Stromal cell of bone marrow (primary cell): ENCODE measurements at places on chromosomes 11 and 22.

- DNase-seq, result no peak
These were observed 71.3 kb upstream of the PARVG start for GRCh38 chr22:44109416-44109815.

DNA sequence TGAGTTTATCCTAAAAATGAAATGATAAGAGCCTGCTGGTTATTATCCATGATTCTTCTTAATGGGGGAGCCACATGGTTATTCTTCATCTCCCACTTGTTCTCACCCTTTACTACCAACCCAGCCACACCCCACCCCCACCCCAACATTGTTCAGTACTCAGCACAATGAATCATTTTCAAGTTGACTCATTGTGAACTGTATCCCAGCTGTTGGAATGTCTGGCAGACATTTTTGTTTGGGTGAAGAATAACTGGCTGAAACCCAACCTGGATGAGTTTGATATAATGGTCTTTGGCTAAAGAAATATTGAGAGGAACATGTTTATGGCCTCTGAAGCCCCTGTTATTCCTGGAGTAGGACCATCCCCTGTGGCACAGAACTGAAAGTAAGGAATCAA, 136.2 kb downstream of the ELP4 start:
- DNase-seq, result peak; percentile 83

- DNase-seq, result no peak
These were observed 65.5 kb downstream of the ARHGAP42 start for GRCh38 chr11:100752371-100753171.

GRCh38 chr11:88300888-88301487, 36.5 kb downstream of the CTSC start:
- no peak for DNase-seq

DNA sequence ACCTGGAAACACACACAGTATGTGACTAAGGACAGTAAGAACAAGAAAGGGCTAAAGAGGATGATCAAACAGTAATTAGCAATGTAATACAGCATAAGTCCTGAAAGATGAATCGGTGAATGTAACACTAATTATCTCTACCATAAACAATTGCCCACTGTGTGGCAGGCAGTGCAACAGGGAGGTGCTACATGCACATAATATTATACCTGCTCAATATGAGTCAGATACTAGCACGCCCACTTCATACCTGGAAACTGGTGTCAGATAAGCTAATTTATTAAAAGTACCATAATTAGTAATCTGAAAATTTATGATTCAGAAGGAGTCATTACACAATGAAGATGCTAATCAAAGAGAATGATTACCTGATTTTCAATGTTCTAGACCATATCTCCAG, 14.9 kb downstream of the CASP12 start:
- DNase-seq, result no peak

DNA sequence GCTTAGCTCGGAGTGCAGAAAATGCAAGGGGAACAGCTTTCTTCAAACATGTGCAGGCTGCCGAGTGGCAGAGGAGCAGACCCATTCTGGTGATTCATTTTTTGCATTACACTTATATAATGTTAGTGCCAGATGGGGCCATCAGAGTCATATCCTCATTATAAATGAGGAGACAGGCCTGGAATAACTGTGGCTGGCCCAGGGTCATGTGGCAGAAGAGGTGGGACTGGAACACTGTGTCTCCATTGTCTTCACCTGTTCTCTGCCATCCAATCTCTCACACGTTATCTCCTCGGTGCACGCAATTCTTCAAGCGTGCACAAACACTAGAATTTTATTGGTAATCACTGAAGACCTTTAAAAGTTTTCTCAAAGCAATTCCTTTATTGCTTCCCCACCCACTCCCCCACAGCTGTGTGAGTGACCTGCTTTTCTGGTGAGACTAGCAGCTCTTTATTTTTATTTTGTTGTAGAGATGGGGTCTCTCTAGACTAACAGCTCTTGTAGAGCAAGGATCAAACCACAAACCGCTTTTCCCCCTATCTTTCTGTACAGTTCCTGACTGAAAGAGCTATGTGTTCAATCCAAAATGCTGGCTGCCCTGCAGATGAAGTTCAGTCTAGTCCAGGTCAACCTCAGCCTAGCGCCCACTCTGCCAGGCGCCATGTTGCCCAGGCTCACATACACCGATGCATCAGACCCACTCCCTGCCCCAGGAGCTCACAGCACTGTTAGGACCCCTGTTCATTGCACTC, 75.3 kb downstream of the ST3GAL4 start:
- DNase-seq, result no peak

- no peak for DNase-seq
These were observed 438.9 kb downstream of the TBC1D22A start for GRCh38 chr22:47201186-47201995.

DNA sequence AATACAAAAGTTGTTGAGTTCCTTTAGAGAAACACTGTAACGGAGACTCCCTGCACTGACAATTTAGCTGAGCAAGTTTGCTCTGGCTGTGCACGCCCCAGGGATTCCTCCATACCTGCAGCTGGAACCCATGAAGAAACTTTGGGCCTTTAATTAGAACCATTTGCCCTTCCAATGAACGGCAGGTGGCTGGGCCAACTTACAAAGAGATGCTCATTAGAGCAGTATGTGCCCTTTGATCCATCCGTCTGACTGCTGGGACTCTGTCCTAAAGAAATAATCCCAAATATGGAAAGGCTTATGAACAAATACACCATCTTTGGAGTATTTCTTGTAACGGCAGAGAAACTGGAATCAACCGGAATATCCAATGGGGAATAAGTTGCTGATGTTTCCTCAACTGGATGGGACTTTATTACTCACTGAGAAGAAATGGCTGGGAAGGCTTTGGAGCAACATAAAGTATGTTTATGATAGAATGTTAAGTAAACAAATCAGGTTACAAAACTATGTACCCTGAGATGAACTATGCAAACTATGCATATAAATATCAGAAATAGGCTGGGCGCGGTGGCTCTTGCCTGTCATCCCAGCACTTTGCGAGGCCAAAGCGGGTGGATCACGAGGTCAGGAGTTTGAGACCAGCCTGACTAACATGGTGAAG, 24.4 kb upstream of the FBLN1 start:
- DNase-seq, result peak; percentile 85

GRCh38 chr11:111335549-111335948, 37.2 kb downstream of the POU2AF3 start:
- DNase-seq, result no peak

DNA sequence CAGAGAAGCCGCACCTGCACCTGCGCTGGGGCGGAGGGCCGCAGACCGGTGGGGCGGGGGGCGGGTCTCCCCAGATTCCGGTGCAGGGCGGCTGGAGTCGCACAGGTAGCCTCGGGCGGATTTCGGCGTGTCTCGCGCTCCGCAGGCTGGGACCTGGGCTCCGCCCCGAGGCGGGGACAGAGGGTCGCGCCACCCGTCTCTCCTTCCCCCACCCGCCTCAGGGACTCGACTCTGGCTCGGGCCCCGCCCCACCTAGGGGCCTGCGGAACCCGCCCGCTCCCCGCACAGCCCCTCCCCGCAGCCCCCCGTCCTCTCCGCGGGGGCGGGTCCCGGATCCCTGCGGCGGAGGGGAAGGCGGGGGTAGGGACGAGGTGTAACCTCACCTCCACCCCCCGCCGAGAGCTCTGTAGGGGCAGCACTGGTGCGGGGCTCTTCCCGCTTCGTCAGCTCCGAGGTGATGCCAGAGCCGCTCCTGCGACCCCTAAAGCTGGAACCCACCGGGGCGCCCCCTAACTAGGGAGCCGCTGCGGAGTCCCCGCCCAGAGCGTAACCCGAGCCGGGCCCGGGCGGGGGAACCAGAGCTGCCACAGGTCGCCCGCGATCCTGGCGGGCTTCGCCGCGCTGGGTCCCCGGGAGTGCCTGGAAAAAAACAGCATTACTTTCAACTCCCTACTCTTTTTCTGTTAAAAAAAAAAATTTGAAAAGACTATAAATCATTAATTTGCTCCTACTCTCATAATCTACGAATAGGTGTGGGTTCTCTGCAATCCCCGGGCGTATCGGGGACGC, at the start of gene SLC29A2:
SLC29A2 (minus strand) TSS at position 134 of the 789 bp plus-strand sequence. CDS start 169 bp downstream, outside the sequence.
- DNase-seq, result no peak

DNA sequence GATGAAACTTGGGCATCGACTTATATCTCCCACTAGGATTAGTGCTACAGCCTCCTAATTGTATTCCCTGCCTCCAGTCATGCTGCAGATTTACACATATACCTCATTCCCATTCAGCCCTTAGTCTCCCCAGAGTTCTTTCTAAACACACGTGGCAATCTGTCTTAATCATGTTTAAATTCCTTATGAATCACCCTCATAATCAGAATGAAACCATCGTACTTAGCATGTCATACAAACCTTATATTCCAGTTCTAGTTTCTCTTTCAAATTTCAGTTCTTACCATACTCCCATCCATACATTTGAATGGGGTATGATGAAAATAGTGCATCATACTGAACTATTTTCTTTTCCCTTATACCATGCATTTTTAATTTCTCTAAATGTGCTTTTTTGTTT, 6.0 kb upstream of the OR10A2 start:
- DNase-seq, result no peak

DNA sequence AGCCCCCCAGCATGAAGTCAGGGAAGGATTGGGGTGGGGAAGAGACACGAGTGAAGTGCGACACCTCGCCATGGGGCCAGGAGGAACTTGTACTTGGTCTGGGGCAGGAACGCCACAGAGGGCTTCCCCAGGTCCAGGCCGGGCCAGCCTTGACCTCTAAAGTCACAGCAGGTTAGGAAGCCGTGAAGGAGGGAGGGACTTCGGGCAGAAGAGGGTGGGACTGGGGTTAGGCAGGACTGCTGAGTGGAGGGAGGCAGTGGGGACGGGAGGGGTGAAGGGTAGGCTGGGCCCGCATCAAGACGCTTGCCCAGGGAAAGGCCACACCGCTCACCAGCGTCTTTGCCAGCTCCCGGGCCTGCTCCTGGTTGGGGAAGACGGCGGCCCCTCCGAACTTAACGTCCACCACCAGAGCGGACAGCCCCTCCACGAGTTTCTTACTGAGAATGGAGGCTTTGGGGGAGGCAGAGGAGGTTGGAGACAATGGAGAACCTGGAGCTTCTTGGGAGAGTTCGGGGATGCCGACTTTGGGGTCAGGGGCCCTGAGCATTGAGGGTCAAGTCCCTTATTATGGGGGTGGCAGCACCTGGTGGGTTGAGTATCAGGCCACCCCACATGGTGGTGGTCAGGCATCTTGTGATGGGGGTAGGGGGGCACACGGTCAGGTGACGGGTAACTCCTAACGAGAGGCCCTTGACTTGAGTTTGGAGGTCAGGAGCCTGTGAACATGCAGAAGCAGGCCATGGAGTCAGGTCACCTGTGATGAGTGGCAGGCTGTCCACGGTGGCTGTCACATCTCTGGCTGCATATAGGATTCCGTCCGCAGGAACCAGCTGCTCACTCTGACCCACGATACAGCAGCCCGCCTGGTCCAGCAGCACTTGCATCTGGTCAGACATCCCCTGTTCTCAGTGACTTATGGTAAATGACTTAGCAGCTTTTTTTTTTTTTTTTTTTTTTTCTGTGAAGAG, 1.7 kb upstream of the SCO2 start:
- no peak for DNase-seq

GRCh38 chr22:49509016-49509415, 318.7 kb downstream of the BRD1 start:
- DNase-seq, result no peak

DNA sequence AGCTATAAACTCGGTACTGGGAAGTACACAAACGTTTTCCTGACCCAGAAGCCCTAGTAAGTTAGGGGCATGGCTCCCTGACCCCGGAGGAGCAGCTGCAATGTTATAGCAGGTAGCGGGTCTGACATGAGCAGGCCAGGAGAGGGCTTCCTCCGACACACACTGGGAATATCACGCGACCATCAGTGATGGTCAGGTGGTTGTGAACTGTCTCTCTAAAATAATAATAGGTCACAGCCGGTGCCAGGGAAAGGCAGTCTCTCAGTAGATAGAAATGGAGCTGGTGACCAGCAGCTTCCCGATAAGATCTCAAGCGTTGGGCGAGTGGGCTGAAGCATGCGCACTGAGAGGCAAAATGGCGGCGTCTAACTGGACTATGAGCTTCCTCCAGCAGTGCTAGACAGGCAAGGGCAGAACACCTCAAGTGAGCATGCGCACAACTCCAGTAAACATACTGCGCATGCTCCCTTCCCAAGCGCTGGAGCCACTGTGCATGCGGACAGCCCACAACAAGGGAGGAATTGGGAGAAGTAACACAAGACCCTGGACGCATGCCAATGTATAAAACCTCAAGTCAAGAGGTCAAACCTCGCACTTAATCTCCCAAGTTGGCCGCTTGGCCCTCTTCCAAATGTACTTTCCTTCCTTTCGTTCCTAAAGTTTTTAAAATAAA, 22.3 kb upstream of the TESMIN start:
- no peak for DNase-seq

DNA sequence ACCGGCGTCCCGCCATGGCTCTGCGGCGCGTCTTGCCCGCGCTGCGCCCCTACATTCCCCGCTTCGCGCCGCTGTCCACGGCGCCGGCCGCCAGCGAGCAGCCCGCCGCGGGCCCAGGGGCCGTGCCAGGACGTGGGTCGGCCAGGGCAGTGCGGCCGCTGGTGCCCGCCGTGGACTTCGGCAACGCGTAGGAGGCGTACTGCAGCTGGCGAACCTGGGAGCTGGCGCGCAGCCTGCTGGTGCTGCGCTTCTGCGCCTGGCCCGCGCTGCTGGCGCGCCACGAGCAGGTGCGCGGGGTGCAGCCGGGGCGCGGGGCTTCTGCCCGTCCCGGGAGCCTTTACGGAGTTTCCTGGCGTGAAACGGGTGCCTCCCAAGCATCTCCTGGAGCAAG, 20.1 kb downstream of the DGCR6L start:
- no peak for DNase-seq

DNA sequence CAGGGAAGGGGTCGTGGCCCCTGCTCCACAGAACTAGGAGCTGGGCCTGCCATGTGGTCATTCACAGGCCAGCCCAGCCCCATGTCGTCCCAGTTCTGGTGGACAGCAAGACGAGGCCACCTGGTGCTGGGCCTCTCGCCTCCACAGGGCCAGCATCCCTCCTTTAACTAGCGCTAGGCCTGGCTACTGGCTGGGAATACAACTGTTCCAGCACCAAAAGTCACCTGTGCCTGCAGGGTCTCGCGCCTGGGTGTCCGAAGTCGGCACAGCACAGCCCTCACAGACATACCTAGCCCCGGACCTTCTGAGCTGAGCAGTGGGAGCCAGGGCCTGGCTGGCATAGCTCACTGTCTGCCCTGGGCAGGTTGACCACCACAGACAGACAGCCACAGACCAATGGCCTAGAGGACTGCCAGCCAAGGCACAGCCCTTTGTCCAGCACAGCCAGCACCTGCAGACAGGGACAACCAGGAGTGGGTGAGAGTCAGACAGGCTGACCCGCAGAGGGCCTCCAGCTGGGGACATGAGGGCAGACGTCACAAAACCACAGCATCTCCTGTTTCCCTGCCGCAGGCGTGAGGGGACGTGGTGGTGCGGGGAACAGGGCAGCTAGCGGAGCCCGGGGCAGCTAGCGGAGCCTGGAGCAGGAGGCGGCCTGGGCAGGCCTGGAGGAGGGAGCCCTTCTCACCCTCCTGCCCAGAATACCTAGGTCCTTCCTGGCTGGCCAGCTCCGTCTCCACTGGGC, 27.2 kb upstream of the TH start:
- no peak for DNase-seq
